ENCODE measurements at places on chromosomes 3 and 15. TPM values are rescaled to one million over a fixed set of nuclear protein-coding genes. Genes with fewer than 3 reads are reported as not detected.

DNA sequence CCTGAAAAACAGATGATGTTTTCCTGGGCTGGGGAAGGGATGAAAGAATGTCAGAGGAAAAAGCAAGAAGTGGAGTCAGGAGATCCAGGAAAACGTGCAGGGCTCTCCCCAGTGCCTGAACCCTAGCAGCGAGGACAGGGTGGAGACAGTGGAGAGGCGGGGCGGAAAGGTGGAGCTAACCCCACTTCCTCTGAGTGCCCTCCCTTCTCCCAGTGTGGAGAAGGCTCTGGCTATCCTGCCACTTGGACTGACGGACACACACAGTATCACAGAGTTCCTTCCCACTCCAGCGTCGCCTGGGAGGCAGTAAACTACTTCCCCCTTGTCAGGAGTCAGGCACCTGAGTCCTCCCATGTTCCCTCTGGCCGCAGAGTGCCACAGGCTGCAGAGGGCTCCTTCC is 125.3 kb upstream of the CHRNA7 start:
- H3K27ac ChIP-seq, result no peak overlapping the region
- no peak for DNase-seq
- no peaks in the 10 kb centered on the region for H3K4me1 ChIP-seq
- no peaks in the 10 kb centered on the region for H3K27me3 ChIP-seq
- H3K4me3 ChIP-seq, result no peak overlapping the region

GRCh38 chr15:68679161-68679560 is 100.4 kb downstream of the CORO2B start:
- no peaks in the 10 kb centered on the region for H3K36me3 ChIP-seq
- no peaks in the 10 kb centered on the region for H3K4me1 ChIP-seq
- no peak for DNase-seq
- H3K27me3 ChIP-seq, result no peaks in the 10 kb centered on the region

- no peaks in the 10 kb centered on the region for H3K36me3 ChIP-seq
- H3K4me3 ChIP-seq, result no peak overlapping the region
- H3K4me1 ChIP-seq, result no peaks in the 10 kb centered on the region
- no peak overlapping the region for H3K27ac ChIP-seq
- no peaks in the 10 kb centered on the region for H3K27me3 ChIP-seq
These were observed 8.7 kb downstream of the CYP1A1 start for GRCh38 chr15:74716651-74717050.

GRCh38 chr3:170553788-170554757 is 31.8 kb downstream of the SLC7A14 start:
- no peaks in the 10 kb centered on the region for H3K36me3 ChIP-seq
- no peaks in the 10 kb centered on the region for H3K4me1 ChIP-seq
- no peak for DNase-seq
- H3K27me3 ChIP-seq, result no peaks in the 10 kb centered on the region
- no peak overlapping the region for H3K27ac ChIP-seq

DNA sequence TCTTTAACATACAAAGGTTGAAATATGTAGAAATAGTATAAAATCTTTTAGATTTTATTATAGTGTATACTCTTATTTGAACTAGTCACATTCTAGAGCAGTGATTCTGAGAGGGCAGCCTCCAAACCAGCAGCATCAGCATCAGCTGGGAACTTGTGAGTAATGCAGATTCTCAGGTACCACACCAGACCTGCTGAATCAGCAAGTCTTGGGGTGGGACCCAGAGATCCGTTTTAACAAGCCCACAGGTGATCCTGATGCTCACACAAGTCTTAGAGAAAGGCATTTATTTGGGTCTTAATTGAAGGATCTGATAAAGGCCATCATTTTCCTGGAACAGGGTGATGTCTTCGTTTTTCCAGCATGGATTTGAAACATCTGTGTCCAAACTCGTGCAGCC is 159.0 kb upstream of the NUDT16 start:
- no peak overlapping the region for H3K27ac ChIP-seq
- H3K36me3 ChIP-seq, result no peaks in the 10 kb centered on the region
- no peak overlapping the region for H3K4me3 ChIP-seq
- no peaks in the 10 kb centered on the region for H3K4me1 ChIP-seq

DNA sequence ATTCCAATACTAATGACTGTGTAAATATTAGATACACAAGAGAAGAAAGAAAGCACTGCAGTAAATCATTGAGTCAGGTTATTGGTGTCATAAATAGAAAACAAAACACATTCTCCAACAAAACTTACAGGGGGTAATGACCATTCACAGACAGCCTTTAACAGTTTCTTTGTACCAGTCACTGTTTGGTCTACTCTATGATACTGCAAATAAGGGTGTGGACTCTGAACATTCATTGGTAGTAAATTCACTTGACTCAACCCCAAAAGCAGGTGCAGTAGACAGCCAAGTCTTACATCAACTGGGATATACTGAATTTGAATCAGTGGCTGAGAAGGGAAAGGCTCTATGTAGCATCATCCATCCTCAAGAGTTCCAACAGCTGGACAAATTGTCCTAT is 463.5 kb downstream of the FOXP1 start:
- H3K4me1 ChIP-seq, result no peaks in the 10 kb centered on the region
- DNase-seq, result no peak
- no peaks in the 10 kb centered on the region for H3K36me3 ChIP-seq
- H3K4me3 ChIP-seq, result no peak overlapping the region
- no peak overlapping the region for H3K27ac ChIP-seq
- no peaks in the 10 kb centered on the region for H3K27me3 ChIP-seq

DNA sequence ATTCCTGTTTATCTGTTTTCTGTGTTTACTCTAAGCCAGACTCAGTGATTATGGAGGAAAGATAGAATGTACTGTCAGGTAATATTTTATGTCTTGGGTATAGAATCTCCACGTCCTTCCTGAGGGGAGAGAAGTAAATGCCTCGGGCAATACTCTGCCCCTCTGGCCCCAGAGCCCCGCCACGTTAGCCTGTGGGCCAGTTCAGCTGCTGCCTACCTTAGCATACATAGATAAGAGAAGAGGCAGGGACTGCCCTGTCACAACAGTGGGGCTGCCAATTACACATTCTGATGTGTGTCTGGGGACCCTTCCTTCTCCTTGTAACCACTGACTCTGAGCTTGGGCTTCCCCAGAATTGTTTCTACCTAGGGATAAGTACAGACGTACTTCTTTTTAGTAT is 347.7 kb upstream of the ATP11B start:
- no peaks in the 10 kb centered on the region for H3K27me3 ChIP-seq
- no peaks in the 10 kb centered on the region for H3K36me3 ChIP-seq
- no peaks in the 10 kb centered on the region for H3K4me1 ChIP-seq
- no peak overlapping the region for H3K27ac ChIP-seq

The TNIK gene
- 1.5 TPM for total RNA-seq

The CDC25A gene
- not detected for total RNA-seq

The PRR20G gene
- total RNA-seq, result not detected

The SLC6A20 gene
- total RNA-seq, result not detected

The CNTN6 gene
- not detected for total RNA-seq

The ITGA11 gene
- total RNA-seq, result 106 TPM

The GRM7 gene
- 15.8 TPM for total RNA-seq

The PYGO1 gene
- 36.1 TPM for total RNA-seq
